ENCODE measurements at places on chromosomes 6 and 20. TPM values are rescaled to one million over a fixed set of nuclear protein-coding genes. Genes with fewer than 3 reads are reported as not detected.

DNA sequence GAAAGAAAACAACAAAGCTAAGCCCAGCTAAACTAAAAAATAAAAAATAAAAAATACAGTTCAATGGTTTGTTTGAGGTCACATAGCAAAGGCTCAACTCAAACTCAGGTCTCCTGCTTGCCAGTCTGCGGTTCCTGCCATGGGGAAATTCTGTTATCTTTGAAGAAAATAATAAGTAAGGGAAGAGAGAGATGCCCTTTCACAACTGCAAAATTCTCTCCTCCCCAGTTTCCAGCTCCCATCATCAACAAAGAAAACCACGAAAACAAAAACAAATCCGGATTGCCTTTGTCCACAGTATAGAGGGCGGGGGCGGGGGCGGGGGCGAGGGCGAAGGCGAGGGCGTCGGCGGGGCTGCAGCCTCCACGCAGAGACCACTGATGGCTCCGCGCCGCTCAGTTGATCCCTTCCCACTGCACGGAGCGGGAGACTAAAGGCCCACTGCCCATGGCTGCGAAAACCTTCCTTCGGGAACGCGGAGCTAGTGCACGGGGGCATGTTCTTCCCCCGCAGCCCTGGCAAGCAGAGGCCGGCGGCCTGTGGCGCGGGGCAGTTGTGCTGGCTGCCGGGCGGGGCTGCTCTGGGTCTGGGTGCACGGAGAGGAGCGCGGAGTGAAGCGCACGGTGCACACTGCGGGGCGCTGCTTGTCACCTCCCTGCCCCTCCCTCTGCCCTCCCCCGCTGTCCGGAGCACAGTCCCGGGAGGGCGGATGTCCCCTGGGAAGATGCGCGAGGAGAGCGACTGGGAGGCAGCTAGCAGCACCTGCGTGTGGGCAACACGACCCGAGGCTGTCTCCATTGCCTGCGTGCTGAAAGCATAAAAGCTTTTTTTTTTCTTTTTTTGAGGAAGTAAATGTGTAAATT is 54.1 kb upstream of the TPD52L1 start:
- peak; percentile 73 for DNase-seq

DSP gene
- 3.6 TPM for total RNA-seq

DNA sequence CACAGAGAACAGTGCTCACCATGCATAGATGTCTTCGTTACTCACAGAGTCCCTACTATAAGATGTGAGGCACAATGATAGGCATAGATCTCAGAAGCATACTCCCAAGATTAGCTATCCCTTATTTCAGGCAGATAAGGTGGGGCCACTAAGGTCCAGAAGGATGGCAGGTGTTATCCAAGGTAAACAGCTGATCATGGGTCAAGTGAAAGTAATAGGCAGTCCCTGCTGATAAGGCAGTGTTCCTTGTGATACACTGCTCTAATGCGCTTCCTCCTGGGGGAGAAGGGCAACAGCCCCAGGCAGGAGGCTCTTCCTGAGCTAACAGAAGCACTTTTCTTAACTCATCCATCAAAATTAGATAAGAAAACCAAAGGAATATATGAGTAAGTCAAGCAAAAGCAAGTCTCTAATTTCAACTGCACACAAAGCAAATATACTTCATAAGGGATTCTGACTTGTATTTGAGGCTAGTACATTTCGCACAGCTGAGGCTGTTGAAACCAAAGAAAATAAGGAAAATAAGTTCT is 42.2 kb downstream of the METTL24 start:
- DNase-seq, result no peak

DNA sequence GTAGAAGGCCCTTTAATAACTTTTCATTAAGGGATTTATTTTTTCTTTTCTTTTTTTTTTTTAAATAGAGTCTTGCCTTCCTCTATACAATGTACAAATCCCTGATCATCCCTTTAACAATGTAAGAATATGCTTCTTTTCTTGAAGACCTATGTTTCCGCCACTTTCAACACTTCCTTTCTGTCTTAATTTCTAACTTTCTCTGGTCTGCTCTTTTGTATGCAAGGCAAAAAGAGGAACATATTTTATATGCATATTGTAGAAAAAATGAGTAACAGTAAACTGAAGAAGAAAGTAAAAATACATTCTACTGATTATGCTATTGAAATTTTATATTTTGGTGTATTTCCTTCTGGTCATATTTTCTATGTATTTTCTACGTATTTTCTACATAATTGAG is 484.7 kb downstream of the TFAP2B start:
- DNase-seq, result no peak

All from testis (tissue), 5 donors.